AG04449 (cell line): ENCODE measurements at places on chromosomes 5 and 9.

DNA sequence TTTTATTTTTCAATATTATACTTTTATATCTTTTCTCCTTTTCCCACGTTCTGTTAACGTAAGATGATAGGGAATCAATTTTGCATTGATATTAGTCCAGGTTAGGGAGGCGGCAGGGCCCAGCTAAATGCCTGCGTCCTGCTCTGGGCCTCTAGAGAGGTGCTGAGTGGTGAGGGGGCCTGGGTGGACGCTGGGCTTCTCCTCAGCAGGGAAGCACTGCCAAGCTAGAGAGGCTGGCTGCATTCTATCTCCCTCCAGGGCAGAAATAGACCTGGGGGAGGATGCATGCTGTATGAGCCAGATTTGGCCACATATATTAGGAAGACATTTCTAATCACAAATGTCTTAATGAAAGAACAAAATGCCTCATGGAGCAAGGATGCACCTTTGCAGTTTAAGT is 43.6 kb upstream of the NKX2-5 start:
- no peak for DNase-seq

DNA sequence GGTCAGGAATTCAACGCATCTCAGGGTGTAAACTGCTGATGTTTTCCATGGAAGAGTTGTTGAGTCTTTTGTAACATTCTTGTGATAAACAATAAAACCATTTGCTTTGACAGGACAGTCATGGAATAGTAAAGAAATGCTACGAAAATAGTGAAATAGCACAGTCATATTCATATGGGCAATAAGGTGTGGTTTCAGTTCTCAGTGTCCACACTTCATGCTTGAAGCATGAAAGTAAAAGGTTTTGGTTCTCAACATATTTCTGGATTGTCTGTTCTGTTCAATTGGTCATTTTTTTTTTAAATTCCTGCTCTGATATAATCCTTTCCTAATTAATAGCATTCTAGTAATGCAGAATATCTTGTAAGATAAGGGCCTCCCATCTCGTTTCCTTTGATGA is 467.6 kb upstream of the ZNF608 start:
- no peak for DNase-seq

GRCh38 chr9:76032038-76032796 is 141.7 kb downstream of the PCSK5 start:
- no peak for DNase-seq

DNA sequence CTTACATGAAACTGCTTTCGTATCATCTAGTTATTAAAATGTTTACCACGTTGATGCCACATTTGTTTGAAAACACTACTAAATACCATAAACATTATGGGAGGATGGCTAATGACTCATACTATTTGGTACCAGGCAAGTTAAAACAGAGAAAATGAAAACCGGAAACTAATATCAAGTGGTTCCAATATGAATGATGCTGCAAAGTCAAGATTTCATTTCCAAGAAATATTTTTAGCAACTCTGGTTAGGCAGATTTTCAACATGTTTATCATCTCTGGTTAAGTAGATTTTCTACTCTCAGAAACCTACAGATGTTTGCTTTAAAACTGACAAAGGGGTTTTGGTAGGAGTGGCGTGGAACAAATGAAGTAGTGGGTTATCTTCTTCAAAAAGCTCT is 4.9 kb upstream of the F2R start:
- DNase-seq: no peak
